ENCODE measurements at places on chromosomes 12 and 14.
A peak's percentile ranks its signal among the peaks of the same experiment; 100 is the strongest.

- DNase-seq, result no peak
Measured at GRCh38 chr12:109844091-109844490, 10.9 kb upstream of the TRPV4 start.

DNA sequence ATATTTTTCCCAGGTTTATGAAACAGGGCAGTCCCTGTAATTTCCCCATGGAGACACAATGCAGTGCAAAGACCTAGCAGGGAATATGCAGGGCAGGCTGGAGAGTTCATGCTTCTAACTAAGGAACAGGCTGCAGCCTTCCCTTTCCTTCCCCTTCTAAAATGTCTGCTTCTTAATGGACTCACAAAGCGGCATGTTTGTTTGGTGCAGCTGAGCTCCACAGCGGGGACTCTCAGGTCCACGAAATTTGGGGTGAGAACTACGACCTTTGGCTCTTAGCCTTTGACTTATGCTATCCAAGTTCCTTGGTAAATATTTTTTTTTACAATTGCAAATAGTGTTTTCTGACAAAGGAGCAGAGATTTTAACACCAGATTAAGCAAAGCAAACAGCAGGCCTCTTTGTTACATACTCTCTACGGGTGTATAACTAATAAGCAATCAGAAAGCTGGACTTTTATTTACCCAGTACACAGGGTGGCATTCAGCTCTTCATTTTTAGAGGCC lies 323.6 kb downstream of the ZFP36L1 start:
- DNase-seq, result no peak

DNA sequence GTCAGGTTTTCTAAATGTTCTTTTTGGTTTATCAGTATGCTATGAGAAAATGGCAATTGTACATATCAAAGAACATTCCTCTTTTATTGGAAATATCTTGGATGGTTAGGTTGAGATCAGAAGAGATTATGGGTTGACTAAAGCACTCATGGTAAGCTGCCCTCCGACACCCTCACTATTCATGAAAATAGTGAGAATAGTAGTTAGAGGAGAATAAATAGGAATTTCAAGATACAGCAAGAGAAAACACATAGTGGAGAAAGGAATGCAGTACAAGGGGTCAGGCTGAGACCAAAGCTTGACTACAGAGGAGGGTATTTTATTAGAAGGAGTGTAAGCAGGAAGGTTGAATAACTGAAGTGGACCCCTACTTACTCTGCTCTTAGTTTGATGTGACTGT lies 112.5 kb downstream of the PTPRQ start:
- DNase-seq, result no peak

DNA sequence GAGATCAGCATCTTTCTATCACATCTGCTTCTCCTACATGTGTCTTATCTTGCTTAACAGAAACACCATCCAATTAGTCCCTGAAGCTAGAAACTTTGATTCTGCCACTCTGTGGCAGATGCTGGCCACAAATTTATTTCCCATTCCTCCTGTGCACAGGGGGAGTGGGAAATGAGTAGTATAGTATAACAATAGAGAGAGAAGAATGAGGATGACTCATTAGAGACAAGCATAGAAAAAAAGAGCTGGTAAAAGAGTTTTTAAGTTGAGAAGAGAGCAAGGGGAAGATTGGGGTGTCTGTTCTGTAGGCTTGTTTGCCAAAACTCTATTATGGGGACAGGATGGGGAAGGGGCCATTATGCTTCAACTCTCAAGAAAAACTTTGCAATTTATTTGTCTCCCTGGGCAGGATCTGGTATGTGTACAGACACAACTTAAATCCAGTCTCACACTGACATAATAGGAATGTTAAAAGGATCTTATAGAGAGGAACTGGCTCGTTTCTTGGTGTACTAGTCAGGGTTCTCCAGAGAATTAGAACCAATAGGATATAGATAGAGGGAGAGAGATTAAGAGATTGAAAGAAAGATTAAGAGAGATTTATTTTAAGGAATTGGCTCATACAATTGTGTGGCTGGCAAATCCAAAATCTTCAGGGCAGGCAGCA lies 142.6 kb upstream of the CPSF6 start:
- DNase-seq, result no peak

GRCh38 chr12:88572781-88573549 lies 7.3 kb downstream of the KITLG start:
- DNase-seq, result no peak

GRCh38 chr14:94088516-94088915 lies 7.4 kb downstream of the IFI27L1 start:
- DNase-seq, result no peak

GRCh38 chr12:43728117-43728516 lies 30.5 kb downstream of the PUS7L start:
- no peak for DNase-seq

GRCh38 chr14:101473795-101474562 lies 87.3 kb upstream of the DIO3 start:
- DNase-seq, result no peak

DNA sequence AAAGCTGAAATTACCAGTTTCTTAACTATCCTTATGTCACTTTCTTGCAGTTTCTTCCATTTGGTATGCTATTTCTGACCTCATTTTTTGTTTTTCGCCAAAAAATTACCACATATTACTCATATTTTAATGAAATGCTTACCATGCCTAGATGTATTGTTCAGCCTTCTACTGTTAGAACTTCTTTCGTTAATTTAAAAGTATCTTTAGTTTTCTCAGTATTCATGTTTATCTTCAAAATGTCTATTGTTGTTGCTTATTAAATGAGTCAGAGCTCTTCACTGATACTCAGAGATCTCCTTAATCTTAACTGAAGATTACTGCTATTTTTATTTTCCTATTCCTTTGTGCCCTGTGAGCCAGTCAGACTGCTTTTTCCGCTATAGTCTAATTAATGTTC lies 20.5 kb downstream of the RAP1B start:
- DNase-seq, result no peak

GRCh38 chr14:104111301-104112112 lies 26.0 kb downstream of the ASPG start:
- no peak for DNase-seq

GRCh38 chr12:51959211-51959610 lies 7.7 kb downstream of the ACVR1B start:
- DNase-seq, result no peak

GRCh38 chr12:125228519-125229260 lies 163.5 kb downstream of the AACS start:
- no peak for DNase-seq

DNA sequence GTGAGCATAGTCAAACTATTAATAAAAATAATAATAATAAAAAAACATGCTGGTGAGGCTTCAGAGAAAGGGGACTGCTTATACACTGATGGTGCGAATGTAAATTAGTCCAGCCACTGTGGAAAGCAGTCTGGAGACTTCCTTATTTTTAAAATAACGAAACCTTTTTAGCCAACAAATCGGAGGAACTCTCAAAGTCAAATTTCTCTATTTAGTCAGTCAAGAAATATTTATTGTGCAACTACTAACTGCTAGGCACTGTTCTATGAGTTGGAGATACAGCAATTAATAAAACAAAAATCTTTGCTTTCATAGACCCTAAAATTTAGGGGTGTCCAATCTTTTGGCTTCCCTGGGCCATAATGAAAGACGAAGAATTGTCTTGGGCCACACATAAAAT lies 10.8 kb downstream of the TAOK3 start:
- DNase-seq, result no peak

DNA sequence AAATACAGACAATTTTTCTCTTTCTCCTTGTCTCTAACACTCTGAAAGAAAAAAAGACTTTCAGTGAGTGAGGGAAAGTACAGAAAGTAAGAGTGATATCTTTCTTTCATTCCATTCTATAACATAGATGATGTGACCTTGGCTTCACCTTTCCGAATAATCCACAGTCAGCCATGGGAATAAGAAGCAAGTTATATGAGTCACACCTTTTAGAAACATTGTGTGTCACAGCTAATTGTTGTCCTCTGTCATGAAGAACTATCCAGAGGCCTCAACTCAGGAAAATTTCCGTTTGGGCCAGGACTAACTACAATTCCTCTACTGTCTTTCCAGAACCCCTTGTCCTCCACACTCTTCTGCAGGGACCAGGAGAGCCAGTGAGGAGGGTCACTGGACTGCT lies 209.7 kb upstream of the FAR2 start:
- DNase-seq, result no peak

- DNase-seq, result no peak
Measured at GRCh38 chr14:71348394-71348793, 441.1 kb downstream of the PCNX1 start.

DNA sequence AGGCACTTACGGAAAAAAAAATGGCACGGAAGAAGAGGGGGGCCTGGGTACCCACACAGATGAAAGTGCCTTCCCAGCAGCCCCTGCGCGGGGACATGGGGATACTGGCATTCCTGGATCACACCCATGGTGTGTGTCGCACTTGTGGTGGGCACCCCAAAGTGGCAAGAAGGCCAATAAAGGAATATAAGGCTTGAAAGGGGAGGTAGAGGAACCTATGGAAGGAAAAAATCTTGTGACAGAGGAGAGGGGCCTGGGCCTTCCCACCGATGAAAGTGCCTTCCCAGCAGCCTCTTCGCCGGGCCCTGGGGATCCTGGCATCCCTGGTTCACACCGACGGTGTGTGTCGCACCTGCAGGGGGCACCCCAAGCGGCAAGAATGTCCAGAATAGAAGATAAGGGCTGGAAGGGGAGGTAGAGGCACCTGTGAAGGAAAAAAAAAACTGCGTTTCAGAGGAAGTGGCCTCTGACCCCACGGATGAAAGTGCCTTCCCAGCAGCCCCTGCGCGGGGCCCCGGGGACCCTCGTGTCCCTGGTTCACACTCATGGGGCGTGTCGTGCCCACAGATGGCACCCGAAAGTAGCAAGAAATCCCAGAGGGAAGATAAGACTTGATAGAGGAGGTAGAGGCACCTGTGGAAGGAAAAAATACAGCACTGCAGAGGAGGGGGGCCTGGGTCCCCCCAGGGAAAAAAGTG lies 284.0 kb downstream of the ALG10 start:
- DNase-seq, result no peak

GRCh38 chr14:93723001-93723400 lies 65.3 kb downstream of the PRIMA1 start:
- no peak for DNase-seq

DNA sequence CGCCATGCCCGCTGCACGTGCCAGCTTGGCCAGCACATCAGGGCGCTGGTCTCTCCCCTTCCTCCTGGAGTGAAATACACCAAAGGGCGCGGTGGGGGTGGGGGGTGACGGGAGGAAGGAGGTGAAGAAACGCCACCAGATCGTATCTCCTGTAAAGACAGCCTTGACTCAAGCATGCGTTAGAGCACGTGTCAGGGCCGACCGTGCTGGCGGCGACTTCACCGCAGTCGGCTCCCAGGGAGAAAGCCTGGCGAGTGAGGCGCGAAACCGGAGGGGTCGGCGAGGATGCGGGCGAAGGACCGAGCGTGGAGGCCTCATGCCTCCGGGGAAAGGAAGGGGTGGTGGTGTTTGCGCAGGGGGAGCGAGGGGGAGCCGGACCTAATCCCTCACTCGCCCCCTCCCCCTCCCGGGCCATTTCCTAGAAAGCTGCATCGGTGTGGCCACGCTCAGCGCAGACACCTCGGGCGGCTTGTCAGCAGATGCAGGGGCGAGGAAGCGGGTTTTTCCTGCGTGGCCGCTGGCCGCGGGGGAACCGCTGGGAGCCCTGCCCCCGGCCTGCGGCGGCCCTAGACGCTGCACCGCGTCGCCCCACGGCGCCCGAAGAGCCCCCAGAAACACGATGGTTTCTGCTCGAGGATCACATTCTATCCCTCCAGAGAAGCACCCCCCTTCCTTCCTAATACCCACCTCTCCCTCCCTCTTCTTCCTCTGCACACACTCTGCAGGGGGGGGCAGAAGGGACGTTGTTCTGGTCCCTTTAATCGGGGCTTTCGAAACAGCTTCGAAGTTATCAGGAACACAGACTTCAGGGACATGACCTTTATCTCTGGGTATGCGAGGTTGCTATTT lies 914 bp upstream of the CCND2 start:
- peak; percentile 57 for DNase-seq

GRCh38 chr12:64618953-64619590 lies 8.8 kb downstream of the RASSF3 start:
- DNase-seq, result no peak

GRCh38 chr12:18908191-18908590 lies 170.3 kb downstream of the CAPZA3 start:
- DNase-seq, result no peak

DNA sequence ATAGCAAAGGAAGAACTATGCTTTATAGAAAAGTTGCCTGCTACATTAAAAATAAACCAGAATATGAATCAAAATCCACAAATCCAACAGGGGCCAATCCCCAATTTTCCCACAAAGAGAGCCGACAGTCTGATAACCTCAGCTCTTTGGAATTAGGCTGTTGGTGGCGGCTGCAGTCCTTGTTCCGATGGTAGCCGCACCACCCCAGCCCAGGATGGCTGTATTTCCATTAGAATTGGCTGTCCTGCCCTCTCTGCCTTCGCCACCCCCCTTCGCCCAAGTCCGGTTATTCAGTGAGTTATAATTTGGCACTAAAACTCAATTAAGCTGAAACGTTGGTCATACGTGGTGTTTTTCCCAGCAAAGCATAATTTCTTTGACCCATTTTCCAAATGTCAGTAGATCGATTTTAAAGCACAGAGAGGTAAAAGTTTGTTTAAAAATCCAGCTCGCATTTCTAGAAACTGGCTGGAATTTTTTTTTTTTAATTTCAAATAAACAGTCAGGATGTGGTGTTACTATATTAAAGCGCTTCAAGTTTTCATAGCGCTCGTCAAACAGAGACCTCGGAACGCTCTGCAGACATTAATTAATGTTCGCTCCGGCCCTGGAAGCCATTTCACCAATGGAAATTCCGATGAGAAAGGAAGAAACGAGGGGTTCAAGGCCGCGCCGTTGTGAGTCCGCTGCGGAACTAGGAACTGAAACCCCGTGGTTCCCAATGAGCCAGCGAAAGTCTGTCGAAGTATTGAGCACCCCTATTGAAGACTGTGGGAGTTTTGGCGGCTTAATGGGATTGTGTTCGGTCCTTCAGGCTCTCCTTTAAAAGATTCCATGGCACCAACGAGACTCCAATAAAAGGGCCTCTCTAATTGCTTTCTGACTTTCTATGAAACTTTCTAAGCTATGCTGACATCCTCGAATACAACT lies 104.8 kb upstream of the DIO3 start:
- DNase-seq, result no peak

DNA sequence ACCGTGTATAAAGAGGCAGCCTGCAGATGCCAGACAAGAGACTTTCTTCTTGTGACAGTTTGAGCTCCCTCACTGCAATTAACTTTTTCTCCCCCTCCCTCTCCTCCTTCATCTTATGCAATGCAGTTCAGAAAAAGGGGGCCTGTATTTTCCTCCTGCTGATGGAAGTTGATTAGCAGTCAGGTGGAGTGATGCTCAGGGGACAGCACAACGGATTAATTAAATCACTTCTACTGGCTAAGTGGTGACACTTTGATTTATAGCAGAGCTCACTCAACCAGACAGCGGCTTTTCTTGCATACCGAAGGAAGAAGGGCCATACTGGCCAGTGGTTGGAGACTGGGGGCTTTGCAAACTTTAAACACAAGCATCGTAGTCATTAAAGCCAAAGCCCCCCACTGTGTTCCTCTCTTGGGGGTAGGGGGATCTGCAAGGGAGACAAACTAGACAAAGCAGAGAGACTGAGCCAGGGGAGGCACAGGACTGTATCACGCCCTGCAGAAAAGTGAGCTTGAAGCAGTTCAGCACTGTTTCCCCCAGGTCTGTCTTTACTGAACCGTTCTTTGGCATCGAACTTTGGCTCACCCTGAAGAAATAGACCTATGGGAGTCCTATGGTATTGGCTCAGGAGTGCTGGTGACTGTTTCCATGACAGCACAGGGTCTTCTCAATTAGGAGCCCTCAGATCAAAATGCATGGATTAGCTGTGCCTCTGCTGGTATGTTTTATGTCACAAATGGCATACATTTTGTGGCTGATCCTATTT lies 47.7 kb downstream of the SPRING1 start:
- DNase-seq, result no peak
